NCI-H1694 treated with DMSO at 0.1 percent for 48 hours (cell line): ENCODE measurements at places on chromosomes 7 and 10.

DNA sequence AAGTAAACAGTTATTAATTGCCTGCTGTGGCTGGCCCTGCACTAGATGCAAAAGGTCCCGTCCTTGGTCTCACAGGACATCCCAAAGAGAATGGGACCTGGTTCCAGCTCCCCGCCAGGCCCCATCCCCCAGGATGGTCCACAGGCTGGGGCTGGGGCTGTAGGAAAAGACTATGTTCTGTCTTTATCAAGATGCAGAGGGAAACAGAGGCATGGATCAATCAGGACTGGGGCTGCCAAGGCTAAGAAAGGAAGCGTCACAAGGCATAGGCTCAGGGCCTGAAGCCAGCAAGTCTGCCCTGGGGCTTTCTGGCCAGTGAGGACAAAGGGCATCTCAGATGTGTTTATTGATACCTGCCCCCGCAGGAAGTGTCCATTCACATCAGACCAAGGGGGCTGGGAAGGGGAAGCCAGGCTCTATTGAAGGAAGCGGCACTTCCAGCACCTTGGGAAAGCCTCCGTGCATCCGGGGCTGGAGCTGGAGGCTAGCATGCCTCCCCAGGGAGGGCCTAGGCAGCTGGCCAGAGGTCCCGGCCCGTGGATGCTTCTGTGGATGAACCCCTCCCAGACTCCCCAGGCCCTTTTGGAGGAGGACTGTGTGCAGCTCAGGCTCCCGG lies 5.8 kb downstream of the VSIR start:
- DNase-seq, result no peak

DNA sequence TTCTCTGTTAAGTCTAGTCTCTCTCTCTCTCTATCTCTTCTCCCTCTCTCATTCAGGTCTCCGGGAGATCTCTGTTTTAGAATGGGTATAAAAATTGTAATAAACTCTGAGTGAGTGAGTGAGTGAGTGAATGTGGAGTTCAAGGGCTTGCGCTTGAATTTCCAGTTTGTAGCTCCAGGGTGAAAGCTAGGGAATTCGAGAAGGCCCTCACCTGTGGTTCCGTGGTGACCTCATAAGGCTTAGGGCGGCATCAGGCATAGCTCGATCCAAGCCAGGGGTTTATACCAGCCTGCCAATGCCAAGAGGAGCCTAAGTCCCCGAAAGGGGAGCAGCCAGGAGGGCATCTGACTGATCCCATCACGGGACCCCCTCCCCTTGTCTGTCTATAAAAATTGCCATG lies 456 bp downstream of the AKR1B15 start:
- DNase-seq, result no peak

GRCh38 chr7:105622106-105622731 lies 40.9 kb upstream of the EFCAB10 start:
- DNase-seq, result no peak

- DNase-seq, result no peak
Measured at GRCh38 chr10:1662438-1663025, 74.8 kb downstream of the ADARB2 start.

GRCh38 chr7:16028636-16029035 lies 342.2 kb upstream of the MEOX2 start:
- DNase-seq, result no peak

- DNase-seq, result no peak
Measured at GRCh38 chr7:150965273-150965830, 12.8 kb downstream of the KCNH2 start.

DNA sequence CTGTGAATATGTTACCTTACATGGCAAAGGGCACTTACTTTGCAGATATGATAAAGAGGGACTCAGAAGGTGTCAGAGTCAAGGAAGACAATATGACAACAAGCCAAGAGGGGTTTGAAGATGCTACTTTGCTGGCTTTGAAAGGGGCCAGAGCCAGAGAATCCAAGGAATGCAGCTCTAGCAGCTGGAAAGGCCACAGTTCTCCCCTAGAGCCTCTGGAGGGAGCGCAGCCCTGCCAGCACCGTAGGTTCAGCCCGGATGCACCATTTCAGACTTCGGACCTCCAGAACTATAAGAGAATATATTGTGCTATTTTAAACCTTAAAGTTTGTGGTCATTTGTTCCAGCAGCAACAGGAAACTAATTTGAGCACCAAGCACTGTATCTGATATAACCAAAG lies 32.9 kb upstream of the WDR11 start:
- DNase-seq, result no peak

- DNase-seq, result no peak
Measured at GRCh38 chr10:104582602-104582951, 58.5 kb upstream of the SORCS3 start.

GRCh38 chr7:27154901-27155815 lies 1.3 kb downstream of the HOXA7 start:
- no peak for DNase-seq

DNA sequence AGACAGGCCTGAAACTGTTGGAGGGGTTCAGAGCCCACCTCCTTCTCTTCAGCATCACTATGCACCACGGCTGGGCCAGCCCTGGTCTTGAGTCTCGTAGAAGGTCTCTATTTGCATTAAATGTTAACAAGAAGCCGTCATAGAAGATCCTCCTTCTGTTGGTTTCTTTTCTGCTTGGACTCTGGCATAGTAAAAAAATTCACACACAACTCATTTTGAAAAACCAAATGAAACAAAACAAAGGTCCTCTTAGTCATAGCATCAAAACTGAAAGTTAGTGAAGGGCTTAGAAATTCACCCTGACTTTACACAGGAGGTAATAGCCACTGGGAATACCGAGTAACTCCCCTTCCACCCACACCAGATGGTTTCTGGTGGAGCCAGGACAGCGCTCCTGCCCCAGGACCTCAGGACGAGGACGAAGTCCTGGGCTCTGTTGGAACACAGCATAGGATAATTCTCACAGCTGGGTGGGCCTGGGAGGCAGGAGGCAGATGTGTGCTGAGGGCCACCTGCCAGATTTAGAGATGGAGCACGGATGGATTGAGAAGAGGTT lies 248.4 kb upstream of the KLF6 start:
- no peak for DNase-seq

- DNase-seq, result no peak
Measured at GRCh38 chr7:67346126-67346525, 349.5 kb downstream of the TYW1 start.

GRCh38 chr7:133433165-133433812 lies 180.4 kb downstream of the EXOC4 start:
- DNase-seq, result no peak

DNA sequence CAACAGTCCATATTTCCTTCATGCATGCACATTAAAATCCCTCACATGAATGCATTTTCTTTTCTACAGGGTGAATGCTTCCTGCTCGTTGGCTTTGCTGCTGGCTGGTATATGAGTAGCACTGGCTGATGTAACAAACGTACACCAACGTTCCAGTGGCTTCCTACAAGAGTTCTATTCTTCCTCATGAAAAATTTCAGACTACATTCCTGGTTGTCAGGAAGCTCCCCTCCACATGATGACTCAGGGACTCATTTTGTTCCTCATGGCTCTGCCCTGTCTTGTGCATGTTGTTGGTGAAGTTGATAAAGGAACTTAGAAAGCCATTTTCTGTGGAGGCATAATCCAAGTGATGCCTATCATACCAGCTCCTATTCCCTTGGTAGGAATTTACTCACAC lies 470.7 kb upstream of the KLF6 start:
- DNase-seq, result no peak

DNA sequence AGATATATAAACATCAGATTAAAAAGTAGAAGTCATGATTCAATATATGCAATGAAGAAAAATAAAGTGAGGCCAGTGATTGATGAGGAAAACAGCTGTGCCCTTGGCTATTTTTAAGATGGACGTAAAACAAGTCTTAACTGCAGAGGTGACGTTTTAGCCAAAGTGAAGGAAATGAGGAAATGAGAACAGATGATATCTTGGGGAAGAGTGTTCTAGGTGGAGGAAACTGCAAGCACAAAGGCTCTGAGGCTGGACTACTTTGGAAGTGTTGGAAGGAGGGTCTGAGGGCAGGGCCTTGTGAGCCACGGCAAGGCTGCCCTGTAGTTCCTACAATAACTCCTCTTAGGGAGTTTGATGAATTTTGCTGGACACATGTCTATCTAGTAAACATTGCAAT lies 140.5 kb upstream of the AKR1E2 start:
- no peak for DNase-seq

DNA sequence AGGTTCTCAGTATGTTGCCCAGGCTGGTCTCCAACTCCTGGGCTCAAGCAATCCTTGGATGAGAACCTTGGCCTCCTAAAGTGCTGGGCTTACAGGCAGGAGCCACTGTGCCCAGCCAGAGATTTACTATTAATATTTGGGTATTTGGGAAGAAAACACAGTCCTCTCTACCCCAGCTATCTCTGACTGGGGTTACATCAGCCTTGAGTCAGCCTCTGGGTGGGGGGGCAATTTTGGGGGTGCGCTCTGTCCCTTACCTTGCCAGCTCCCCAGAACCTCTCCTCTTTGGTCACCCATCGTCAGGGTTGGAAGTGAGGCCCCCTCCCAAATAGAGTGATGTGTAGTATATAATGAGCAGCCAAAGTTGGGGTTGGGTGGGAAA lies 1.8 kb downstream of the MLXIPL start:
- no peak for DNase-seq

DNA sequence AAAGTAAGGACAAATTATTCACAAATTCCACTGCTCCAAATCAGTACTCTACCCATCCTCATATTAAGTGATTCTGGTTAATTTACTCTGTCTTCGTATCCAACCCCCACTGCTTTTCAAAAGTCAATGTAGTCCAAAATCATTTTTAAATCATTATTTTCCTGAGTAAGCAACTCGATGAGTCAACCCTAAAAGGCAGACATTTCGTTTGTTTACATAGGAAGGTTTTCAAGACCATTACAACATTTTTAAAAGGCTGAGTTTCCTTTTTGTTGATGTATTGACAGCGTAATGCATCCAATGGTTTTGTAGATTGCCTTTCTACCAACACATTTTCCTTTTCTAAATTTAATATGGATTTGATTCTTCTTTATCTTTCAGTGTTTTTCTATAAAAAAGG lies 523.0 kb upstream of the ANKRD30A start:
- DNase-seq, result no peak

GRCh38 chr7:130491841-130492522 lies at the start of gene MEST:
Gene MEST (plus strand): TSS chr7:130492085. CDS start chr7:130492314, 229 bp downstream.
- no peak for DNase-seq

GRCh38 chr7:22597844-22598243 lies 97.9 kb upstream of the STEAP1B start:
- DNase-seq, result no peak

GRCh38 chr10:15419279-15419874 lies 48.3 kb upstream of the FAM171A1 start:
- DNase-seq, result peak; percentile 39

GRCh38 chr7:151453326-151453791 lies 13.4 kb upstream of the CRYGN start:
- DNase-seq, result no peak

GRCh38 chr7:36937754-36938563 lies 213.7 kb upstream of the AOAH start:
- no peak for DNase-seq

- no peak for DNase-seq
Measured at GRCh38 chr7:154332811-154333580, 280.8 kb downstream of the DPP6 start.

GRCh38 chr7:110119883-110120581 lies 970.9 kb upstream of the LRRN3 start:
- DNase-seq, result no peak

DNA sequence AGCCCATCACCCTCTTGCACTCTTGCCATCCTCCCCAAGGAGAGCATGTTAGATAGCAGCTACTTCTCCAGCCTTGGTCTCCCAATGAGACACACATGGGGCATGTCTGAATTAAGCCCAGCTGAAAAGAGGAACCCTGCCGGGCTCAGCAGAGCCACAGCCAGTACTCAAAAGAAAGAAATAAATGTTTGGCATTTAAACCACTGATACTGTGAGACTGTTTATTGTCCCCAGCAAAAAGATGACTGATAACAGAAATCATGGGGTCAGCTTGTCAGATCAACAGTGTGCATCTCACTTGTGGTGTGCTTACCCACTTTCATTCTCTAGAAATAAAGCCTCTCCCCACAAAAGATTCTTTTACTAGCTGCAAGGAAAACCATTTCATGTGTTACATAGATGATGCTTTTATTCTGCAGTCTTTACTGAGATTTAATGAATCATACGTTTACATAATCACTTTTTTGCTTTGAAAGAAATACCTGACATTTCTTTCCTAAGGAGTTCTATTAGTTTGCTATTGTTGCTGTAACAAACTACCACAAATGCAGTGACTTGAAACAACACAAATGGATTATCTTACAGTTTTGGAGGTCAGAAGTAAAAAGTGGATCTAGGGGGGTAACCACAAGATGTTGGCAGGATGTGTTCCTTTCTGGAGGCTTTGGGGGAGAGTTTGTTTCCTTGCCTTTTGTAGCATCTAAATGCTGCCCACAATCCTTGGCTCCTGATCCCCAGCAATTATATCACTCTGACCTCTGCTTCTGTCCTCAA lies 20.9 kb downstream of the ANKRD7 start:
- no peak for DNase-seq

DNA sequence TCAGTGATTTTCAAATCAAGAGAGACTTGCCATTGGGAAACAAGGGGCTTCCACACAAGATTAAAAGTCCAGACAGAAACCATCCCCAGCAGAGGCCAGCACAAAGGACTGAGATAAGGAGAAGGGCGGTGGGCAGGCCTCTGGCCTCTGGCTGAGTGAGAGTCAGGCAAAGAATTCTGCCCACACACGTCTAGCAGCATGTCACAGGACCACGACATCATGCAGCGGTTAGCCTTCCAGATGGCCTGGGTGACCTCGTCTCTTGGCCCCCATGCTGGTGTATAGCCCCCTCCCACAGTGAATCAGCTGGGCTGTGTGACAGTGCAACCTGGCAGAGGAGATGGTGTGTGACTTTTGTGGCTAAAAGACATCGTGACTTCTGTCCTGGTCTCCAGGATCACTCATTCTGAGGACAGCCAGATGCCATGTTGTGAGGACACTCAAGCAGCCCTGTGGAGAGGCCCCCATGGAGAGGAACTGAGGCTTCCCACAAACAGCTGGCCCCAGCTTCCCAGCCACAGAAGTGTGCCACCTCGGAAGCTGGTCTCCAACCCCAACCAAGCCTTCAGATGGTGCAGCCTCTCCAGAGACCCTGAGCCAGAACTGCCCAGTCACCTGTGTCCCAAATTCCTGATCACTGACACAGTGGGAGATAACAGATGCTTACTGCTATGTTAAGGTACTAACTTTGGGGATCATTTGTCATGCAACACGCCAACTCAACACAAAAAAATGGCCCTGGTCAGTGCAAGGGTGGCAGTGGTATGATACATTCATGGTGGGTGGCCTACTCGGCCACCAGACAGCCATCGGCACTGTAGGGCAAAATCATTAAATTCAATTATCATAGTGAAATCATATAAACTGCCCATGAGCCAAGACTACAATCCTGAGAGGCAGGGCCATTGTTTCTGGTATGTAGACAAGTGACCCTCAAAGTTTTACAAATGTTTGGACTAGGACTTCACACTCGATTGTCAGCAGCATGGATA lies 73.2 kb downstream of the TNS3 start:
- DNase-seq, result no peak
